ENCODE measurements at places on chromosomes 5 and 9.

DNA sequence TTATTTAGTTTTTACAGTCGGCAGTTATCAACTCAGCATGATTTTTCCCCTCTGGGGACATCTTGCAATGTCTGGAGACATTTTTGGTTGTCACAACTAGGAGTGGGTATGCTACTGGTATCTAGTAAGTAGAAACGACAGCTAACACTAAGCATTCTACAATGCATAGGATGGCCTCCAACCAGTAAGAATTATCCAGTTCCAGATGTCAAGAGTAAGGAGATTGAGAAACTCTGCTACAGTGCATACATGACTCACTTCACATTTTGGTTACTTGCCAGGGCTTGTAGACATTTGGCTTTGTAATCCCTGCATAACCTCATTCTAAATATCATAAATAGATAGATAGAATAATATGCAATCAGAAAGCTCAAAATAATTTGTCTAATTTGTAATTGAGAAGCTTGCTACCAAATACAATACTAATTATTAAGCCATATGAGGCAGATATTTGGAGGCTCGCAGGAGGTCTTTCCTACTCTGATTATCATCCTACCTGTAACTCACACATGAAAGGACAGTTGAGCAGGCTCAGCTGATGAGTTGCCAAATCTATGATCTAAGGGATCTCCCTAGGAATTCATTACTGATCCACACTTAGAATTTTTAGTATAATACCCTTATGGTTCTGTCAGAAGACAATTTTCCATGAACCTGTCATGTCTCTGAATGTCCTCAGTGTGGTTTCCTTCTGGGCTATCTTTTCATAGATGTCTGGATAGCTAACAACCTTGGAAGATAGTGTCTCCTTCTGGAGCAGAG lies 346.9 kb upstream of the TLE4 start:
- no peak for DNase-seq

DNA sequence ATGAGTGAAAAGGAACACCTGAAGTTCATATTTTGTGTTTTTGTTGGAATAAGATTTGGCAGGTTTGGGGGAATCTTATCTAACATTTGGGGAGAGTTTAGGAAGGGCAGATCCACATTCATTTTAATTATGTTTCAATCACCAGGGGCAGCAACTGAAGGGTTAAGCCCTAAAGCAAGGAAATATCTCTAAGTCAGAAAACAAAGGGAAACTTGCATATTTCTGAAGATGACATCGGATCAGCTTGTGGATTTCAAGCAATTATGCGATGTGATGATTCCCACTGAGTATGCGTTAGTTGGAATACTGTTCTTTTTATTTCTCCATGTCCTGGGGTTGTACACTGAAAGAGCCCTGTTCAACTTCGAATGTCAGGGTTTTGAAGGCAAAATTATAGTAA lies 59.8 kb upstream of the NFIB start:
- DNase-seq: no peak

DNA sequence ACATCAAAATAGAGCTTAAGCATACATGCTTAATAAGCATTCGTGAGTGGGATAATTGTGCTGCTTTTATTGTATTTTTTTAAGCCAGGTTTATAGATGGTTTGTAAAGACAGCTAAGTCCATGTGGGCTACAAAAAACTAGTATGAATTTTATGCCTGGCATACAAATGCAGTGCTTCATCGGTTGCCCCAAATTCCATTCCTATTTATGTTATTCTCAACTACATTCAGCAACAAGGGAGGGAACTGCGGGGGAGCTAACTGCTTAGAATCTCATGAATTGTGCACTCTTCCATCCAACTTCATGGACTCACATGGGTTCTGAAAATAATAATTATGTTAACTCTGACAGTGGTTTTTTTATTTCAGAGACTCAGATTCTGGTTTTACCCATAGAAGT lies 199.2 kb downstream of the FAM170A start:
- no peak for DNase-seq

- no peak for DNase-seq
Measured at GRCh38 chr9:75993434-75993833, 103.0 kb downstream of the PCSK5 start.

GRCh38 chr9:110114086-110114858 lies 93.7 kb downstream of the C9orf152 start:
- no peak for DNase-seq

DNA sequence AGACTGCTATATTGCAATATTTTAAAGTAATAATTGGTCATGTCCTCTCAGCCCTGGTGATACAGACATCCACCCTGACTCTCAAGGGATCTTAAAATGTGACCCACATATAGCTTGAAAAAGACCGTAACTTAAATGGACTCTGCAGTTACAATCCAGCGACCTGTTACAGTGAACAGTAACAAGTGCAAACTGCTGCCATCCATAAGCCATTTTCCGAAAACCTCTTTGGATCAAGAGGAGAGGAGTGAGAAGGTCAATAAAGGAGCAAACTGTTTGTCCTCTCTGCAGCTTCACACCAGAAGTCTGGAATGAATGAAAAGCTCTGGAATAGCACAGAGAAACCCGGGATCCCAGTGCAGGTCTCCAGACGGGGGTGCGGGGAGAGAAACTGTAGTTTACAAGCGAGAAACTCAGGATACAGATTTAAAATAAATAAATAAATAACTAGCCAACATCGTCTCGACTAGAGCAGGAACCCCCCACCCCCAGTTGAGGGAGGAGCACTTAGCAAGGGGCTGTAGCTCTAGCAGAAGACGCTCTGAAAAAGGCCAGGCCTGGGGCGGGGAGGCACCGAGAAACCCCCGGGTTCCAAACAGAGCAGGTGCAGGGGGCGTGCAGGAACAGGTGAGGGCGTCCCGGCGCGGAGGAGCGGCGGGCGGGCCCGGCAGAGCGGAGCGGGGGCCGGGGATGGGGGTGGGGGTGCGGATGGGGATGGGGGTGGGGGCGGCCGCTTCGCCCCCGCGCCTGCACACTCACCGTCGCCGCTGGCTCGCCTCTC lies 572 bp downstream of the ZDHHC21 start:
- no peak for DNase-seq

DNA sequence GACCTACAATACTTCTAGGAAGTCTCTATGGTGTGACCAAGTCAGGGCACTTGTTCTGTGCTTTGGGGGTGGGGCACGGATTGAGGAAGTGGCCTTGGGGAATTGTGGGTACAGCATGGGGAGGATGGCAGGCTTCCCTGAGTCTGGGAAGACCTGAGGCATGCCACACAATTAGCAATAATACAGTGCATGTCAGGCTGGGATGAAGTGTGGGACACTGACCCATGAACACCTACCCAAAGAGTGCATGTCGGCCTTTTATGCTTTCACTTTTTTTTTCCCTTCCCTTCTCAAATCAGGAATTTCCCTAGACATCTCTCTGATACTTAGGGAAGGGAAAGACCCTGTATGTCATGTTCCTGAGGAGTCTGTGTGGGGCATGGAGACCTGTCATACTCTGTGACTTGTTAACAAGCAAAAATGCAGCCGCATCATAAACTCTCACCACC lies 146.4 kb downstream of the PALM2AKAP2 start:
- DNase-seq: no peak

- no peak for DNase-seq
Measured at GRCh38 chr5:160629003-160629402, 207.3 kb downstream of the PTTG1 start.

- DNase-seq: no peak
Measured at GRCh38 chr5:89067362-89067761, 184.4 kb upstream of the MEF2C start.

GRCh38 chr9:121673576-121673975 lies 22.1 kb downstream of the DAB2IP start:
- DNase-seq: no peak

DNA sequence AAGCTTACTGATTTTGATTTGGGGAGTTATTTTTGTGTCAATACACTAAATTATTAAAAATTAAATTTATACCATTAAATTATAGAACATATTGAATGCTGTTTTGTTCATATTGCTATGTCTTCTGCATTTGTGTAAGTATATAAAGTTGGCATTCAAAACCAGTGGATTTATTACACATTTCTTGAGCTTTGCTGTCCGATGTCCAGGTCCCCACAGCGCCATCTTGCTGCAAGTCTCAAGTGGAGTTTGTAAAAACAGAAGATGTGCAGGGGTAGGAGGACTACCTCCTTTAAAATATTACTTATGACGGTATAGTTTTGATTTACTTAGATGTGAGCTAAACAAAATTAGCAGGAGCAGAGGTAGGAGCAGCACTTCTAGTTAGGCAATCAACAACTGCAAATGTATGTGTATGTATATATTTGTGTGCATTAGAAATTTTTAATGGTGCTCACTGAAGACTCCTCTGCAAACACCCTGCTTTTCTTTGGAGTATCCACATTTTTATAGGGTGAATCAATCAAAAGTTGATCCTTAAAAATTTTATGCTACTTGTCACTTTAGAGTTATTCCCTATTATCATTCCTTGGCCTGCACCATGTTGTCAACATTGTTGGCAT lies 37.4 kb downstream of the CPEB4 start:
- no peak for DNase-seq

DNA sequence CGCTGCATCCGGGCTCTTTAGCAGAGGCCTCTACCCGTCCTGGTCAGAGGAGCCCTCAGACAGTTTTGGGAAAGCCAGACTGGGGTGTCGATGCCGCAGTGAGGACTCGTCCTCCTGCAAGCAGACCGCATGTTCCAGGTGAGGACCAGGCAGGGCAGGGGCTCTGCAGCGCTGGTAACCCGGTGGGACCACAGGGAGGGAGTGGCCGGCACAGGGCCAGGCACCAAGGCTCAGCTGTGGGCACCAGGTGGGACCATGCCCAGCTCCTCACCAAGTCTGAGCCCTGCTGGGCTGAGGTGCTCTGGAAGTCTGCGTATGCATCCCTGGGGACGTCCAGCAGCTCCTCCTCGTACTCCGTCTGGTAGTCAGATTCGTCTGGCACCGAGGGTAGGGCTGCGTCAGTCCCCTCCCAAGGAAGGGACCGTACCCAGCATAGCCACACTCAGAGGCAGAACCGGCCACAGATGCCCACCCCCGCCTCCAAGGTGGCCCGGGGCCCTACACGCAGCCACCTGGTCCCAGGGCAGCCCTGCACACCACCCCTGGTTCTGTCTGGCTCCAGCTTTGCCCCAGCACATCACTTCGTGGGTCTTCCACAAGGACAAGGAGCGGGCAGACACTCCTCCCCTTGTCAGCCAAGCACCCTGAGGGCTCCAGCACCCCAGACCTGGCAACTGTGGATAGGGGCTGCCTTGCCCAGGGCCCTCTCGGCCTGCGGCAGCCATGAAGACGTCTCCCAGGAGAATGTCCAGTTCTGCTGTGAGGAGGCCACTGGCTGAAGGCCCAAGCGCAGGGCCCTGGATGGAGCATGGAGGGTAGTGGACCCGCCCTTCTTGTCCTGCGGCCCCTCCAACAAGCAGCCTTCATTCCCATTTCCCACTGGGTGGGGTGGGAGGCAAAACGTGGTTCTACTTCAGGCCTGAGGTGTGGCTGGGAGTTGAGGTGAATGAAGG lies 1.5 kb upstream of the NSMF start:
- DNase-seq: no peak

DNA sequence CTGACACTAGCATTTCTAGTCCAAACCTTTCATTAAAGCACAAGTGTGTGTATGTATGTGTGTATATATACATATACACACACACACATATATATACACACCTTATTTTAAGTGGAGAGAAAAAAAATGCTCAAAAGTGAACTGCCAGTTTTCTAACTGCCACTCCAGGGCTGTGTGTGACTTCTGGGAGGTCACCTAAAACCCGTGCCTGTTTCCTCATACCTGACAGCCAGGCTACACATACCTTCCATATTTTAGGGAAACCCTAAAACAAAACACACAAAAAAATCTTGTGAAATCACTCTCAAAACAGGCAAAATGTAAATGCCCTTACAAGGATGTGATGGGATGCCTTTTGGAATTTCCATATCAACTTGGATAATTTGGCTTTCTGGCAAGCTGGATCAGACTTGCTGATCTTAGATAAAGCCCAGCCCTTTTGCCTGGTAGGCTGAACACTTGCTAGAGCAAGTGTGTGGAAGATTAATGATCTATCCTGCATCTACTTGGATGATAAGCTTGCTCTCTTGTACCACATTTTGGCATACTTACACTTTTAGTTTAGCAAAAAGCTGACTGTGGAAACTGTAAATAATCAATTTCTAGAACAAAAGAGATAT lies 127.8 kb downstream of the GNAQ start:
- no peak for DNase-seq

DNA sequence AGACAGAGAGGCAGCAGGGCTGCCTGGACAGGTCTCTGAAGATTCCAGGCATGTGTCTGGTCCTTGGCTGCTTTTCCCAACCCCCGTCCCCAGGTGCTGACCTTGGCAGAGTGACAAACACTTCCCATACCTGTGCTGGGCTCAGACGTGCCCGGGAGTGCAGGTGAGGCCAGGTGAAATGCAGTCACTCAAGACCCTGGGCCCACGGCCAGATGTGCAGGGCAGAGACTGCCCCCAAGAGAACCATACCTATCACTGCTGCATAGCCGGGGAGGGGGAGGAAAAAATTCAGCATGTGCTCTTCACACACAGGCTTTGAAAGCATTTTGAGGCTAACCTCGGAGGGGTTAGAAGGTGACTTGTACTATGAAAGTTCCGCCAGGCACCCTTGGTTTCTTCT lies 22.6 kb downstream of the CCNJL start:
- DNase-seq: no peak

Data from stimulated activated CD8-positive, alpha-beta memory T cell treated with anti-CD3 and anti-CD28 coated beads, Interleukin-2, amount 100 ng/mL, for 1 hour (primary cell).